ENCODE measurements at places on chromosomes 2 and 18.

- DNase-seq = no peak
Measured at GRCh38 chr2:12584338-12584737, 132.4 kb upstream of the TRIB2 start.

GRCh38 chr2:160125828-160126227 is 63.4 kb upstream of the PLA2R1 start:
- no peak for DNase-seq

- no peak for DNase-seq
Measured at GRCh38 chr18:73340135-73340977, 472.6 kb upstream of the NETO1 start.

- no peak for DNase-seq
Measured at GRCh38 chr2:20676353-20677215, 9.6 kb downstream of the GDF7 start.

- DNase-seq = no peak
Measured at GRCh38 chr2:86785456-86785855, 5.3 kb downstream of the CD8A start.

- DNase-seq = no peak
Measured at GRCh38 chr2:166135849-166136258, 8.0 kb upstream of the SCN1A start.

DNA sequence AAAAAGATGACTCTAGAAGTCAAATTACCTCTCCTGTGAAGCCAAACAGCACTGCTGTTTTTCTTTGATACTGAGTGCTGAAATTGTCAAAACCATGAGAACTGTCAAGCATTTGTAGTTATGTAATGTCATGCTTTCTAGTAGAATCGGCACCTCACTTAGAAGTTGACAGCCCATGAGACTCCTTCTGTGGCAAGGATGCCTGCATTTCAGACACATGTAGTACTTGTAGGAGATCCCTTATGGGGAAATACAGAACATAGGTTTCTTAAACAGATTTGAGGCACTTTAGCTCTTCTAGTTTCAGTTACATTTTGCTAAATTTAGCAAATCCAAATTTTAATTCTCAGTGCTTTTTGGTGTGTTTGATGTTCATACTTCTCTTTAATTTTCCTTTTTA is 15.7 kb downstream of the ZNF407 start:
- no peak for DNase-seq

DNA sequence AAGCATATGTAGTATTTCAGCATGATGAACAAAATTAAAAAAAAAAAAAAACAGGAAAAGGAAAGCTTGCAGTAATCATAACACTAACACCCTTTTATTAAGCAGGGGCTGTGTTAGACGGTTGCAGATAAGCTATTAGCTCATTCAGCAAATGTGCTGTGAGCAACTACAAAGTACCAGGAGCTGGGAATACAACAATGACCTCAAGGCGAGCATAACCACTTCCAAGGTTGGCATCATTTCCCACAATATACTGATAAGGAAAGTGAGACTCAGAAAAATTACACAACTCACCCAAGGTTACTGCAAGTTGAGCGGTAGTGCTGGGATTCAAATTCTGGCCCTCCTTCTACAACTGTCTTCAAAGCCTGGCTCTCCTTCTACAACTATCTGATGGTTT is 38.2 kb upstream of the ACTR3 start:
- no peak for DNase-seq

Measured in CD4-positive, alpha-beta memory T cell (primary cell).